ENCODE measurements at places on chromosomes 13 and 19.

DNA sequence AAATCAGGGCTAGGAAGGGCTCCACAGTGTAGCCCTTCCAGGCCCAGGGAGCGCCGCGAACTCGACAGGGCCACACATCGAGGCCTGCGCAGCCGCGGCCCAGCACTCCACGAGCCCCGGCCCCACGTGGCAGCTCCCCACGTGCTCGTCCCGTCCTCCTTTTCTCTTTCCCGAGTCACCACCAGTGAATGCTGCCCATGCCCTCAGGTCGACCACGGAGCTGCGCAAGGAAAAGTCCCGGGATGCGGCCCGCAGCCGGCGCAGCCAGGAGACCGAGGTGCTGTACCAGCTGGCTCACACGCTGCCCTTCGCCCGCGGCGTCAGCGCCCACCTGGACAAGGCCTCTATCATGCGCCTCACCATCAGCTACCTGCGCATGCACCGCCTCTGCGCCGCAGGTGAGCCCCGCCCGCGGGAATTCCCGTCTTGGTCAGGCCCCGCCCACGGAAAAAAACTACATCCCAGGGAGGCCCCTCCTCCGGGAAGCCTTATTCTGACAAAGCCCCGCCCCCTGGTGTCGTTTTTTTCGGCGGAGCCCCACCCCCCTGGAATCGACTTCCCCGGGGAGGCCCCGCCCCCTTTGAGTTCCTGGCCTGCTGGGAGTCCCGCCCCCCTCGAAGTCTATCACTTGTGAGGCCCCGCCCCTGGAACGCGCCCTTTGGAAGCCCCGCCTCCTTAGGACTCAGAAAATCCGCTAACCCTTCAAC lies 7.0 kb downstream of the HIF3A start:
- no peak for DNase-seq

DNA sequence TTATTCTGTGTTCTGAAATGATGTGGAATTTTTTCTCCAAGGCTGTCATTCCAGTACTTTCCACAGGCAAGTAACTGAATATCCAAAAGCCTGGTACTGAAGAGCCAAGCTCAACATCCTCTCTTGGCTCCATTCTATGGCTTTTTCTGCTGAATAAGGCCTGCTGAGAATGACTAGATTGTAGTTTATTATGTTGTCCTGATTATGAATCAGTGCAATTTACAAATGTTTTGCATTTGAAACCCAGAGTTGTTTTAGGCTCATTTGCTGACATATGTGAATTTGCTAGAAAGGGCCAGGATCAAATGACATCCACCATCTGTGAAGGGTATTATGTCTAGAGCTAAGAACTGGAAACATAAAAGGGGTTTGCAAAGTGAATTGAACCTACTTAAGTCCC lies 596.6 kb downstream of the KCTD12 start:
- no peak for DNase-seq

- DNase-seq: no peak
Observed at GRCh38 chr13:51519771-51520216, 64.5 kb upstream of the WDFY2 start.

DNA sequence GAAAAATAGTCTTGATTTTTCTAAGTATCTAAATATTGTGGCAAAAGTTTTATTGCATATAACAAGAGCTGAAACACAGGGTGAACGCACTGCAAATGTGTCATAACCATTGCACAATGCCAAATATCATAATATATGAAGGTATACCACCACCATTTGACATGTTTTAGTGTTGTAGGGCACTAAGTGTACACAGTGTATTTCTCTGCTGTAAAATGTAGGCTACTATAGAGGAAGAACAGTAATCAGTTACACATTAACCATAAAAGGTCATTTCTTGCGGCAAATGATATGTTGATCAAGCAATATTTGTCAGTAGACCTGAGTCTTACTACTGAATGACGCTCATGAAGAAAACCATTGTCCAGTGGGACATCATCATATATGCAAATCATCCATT lies 18.3 kb upstream of the KLF5 start:
- DNase-seq: no peak

Data from NCI-H510A (cell line).